ENCODE measurements at places on chromosomes 1 and 21.

DNA sequence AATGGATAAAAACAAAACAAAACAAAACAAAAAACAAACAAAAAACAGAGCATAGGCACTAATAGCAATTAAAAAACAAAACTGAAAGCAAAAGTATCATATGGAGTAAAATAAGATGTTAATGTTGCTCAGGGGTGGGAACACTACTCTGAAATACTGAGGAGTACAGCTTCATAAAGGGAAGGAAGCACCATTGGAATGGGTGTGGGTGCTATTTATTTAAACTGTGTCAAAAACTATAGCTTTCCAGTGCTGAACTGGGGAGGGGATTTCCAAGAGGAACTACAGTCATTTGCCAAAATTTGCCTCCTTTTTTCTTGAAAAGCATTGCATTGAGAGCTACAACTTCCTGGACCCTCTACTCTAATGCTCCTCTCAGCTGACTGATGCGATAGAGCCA, 40.0 kb downstream of the SPTA1 start:
- no peak for DNase-seq

GRCh38 chr21:42120903-42121535, 49.9 kb downstream of the UMODL1 start:
- no peak for DNase-seq

GRCh38 chr21:21897275-21897883, 899.2 kb downstream of the NCAM2 start:
- DNase-seq = no peak

DNA sequence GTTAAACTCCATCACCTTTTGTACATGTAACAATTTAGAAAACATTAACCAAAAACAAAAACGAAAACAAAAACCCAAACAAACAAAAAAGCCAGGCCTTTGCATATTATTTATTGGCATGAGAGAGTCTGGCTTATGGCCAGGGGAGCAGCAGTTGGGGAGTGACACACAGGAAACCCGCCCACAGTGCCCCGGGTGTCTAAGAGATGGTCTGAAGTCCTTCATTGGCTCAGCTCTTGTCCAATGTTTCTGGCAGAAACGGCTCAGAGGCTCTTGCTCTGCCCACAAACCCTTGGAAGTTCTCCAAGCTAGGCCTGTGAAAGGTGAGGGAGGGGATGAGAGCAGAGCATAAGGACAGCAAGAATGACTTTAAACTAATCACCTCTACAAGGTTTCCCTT, 131.5 kb downstream of the CNIH3 start:
- DNase-seq = no peak

DNA sequence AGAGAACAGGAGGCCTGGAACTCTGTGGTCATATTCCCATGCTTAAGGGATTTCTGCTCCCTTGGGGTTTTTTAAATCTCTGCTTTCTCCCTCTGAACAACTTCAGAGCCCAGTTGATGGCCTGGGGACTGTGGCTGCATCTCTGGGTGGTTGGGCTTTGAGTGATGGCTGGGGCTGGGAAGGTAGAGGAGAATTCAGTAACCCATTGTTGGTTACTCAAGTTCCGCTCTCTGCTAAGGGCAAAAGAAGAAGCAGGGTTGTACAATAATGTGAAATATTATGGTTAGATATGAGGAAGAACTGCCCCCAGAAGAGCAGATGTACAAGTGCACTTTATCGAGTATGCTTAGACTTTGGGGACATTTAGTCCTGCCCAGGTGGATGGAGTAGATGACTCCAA, 72.1 kb upstream of the CNTN2 start:
- no peak for DNase-seq

DNA sequence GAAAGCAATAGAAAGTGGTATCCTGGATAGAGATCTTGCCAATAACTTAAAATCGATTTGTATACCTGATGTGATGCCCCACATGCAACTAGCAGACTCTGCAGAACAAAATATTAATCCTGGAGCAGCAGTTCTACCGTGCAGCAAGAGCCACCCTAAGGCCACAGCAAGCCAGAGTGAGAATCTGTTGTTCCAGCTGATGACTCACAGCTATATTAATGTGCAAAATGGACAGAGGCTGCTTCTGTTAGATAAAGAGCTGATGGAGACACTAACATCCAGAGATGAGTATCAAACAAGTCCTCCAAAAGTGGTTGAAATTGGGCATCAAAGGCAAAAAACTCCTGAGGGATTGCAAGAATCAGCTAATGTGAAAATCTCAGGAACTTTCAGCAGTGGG, 127.8 kb downstream of the MACF1 start:
- DNase-seq = no peak

GRCh38 chr1:78277253-78277652, 213.5 kb upstream of the PTGFR start:
- no peak for DNase-seq

GRCh38 chr1:167819849-167820683, 93.9 kb downstream of the ADCY10 start:
- DNase-seq = peak; percentile 55

DNA sequence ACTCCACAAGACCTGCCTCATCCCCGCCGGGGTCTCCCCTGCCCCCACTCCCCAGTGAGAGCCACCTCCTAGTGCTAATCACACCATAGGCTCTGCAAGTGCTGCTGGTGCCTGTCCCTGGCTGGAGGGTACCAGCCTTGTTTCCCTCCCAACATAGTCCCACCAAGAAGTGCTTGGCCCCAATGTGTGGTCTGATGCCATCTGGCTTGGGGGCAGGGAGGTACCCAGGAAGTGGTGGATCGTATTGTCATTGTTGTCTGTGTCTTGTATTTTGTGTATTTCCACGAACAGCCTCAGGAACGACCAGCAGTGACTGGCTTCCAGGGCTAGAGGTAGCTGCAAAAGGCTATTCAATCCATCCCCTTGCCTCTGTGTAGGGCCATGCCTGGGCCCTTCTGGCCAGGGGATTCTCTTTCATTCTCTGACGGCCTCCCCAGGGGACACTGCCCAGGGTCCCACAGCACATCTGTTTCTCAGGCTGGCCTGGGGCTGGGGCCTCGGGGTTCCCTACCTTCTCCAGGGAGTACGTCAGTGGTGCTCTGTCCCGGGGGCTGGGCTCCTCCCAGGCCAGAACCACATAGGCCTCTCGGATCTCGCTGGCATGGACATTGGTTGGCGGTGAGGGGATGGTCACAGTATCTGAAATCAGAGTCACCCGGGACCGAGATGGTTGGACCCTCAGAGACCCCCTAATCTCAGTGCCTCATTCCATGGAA, 22.8 kb downstream of the MYOM3 start:
- DNase-seq = no peak

DNA sequence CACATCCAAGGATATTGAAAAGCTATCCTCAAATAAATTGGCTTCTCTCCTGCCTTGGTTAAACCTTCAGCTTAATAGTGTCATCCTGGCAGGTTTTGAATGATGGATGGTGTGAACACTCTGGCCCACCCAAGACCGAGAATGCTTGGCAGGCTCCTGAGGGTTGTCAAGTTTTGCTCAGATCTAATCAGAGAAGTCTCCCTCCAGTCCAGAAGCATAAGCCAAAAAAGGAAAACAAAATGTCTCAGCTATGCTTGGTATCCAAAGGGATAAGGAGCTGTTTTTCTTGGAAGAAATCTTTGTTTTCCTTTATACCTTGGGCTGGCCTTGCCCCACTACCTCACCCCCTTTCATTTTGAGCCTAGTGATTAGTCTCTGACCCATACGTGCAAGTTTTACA, 172.7 kb downstream of the CRB1 start:
- DNase-seq = no peak

- DNase-seq = no peak
Observed at GRCh38 chr1:246608616-246609376, 42.5 kb downstream of the CNST start.

- DNase-seq = no peak
Observed at GRCh38 chr1:22754824-22755223, 44.2 kb downstream of the EPHB2 start.

- DNase-seq = no peak
Observed at GRCh38 chr21:41662161-41662560, 104.7 kb downstream of the RIPK4 start.

DNA sequence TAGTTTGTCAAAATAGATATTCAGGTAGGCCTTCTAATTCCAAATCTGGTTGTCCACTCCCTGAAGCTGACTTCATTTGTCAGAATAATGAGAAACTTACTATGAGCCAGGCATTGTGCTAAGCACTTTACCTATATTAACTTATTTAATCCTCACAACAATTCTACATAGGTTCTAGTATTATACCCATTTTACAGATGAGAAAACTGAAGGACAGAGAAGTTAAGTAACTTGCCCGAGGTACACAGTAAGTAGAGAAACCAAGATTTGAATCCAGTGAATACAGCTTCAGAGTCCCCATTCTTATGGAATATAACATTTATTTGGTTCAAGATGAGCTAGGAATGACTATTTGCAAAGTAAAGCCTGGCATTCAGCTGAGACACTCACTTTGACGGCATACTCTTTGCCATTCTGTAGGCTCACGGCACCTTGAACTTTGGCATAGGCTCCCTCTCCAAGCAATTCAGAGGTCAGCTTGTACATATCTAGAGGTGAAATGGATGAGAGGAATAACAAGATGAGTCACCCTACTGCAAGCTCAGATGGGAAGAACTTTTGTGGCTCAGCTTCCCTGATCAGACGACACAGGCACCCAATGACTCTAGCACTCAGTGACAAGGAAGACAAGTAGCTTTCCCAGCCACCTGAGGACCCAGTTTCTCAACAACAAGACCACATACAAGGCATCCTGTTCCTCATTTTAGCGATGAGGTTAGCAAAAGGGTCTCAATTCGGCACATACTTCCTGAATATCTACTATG, 23.7 kb downstream of the MKNK1 start:
- no peak for DNase-seq

- no peak for DNase-seq
Observed at GRCh38 chr1:15915991-15916390, 59.9 kb downstream of the ZBTB17 start.

- DNase-seq = no peak
Observed at GRCh38 chr1:172414331-172414730, 6.2 kb upstream of the C1orf105 start.

- DNase-seq = no peak
Observed at GRCh38 chr1:197076585-197076984, 9.5 kb upstream of the F13B start.

DNA sequence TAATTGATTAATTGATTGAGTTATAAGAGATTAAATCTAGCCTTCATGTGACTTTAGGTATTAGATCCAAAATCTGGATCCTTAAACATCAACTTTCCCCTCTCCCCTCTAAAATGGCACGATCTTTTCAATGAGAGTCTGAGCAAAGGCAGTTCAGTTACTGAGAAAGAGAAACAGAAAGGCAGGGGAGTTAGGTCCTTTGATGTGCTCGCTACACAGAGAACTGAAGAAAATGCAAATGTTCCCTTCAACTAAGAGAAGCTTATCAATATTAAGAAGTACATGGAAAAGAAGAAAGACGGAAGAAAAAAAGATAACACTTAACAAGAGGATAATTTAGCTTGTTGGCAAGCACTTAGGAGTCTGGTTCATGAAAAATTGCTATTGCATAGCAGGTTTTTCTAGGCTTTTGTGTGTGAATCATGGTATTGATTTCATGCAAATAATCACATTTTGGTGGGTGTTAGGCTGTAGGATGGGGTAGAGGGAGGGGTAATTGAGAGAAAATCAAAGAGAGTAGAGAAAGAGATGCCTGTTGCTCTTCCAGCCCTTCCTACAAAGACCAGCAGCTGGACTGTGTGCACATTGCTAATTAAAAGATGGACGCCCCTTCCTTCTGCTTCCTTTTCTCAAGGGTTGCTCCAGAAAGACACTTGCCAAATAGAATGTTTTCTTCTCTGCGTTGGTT, 307.6 kb upstream of the PLXNA2 start:
- DNase-seq = no peak

GRCh38 chr1:40708750-40709099, 17.2 kb downstream of the NFYC start:
- no peak for DNase-seq

- DNase-seq = no peak
Observed at GRCh38 chr1:245316784-245317183, 162.0 kb downstream of the KIF26B start.

DNA sequence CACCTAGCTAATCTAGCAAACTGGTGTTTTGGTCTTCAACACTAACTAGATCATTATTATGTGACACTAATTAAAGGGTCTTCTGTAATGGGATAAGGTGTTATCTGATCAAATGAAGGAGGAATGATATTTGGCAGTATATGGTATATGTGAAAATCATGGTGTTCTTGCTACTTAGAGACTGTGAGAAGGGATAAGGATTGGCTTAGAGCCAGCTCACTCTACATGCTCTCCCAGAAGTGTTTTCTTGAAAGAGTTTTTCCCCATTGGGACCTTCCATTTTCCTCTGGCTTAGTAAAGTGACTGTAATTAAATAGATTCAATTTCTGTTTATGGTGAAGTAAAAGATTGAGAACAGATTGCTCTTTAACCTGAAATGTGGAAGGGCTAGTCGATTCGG, 71.2 kb upstream of the RGL1 start:
- DNase-seq = no peak

- DNase-seq = no peak
Observed at GRCh38 chr1:147515045-147515869, 26.0 kb upstream of the BCL9 start.

DNA sequence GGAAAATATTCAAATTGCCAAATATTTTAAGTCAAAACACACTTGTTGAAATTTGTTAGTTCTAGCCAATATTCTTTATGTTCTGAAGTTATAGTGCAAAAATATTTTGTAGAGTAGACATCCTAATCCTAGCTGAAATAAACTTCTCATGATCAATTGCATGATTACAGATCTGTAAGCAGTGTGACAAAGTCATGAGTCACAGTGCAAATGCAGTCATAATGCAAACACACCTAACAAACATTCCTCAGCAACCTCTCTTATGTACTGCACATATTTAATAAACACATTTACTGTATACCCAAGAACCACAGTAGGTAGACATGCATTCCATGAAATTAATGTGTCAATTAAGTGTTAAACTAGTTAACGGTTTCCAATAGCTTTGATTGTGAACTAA, 1857.4 kb downstream of the NCAM2 start:
- DNase-seq = no peak

DNA sequence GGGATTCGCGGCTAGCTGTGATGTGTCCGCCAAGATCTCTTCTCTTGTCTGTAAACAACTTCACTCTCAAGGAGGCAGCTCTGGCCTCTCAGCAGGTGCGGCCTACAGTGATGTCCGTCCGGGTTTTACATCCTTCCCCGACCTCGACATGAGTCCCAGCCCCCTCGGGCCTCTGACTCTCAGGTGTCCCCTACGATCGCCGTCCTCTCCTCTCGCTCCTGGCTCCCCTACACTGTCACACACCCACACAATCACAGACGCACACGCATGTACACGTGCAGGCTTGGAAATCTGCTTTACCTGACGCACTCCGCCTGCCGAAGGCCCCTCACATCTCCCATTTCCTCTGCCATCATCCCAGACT, 797 bp upstream of the RSPH1 start:
- DNase-seq = no peak

All from muscle of arm (tissue), 14 donors.